Stimulated activated CD4-positive, alpha-beta T cell treated with anti-CD3 and anti-CD28 coated beads, Interleukin-4, amount 100 ng/mL, for 48 hours (primary cell): ENCODE measurements at places on chromosomes 16 and 17.

GRCh38 chr16:83599789-83600462 lies 207.9 kb upstream of the HSBP1 start:
- DNase-seq = no peak

DNA sequence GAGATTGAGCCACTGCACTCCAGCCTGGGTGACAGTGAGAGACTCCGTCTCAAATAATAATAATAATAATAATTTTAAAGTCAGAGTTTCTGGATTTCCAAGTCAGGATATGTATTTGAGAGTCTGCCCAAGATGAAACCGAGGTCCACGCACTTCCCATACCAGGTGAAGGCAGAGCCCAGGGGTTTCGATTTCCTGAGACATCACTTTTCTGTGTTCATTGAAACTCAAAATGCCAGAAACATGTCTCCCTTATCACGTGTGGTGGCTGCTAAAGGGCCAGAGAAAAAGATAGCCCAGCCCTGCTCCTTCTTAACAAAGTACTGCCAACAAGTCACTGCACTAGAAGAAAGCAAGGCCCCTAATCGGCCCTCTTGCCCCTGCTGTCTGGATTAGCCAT lies 9.8 kb upstream of the RNF157 start:
- DNase-seq = no peak

GRCh38 chr16:71369494-71369893 lies 11.0 kb downstream of the CALB2 start:
- DNase-seq = no peak

- no peak for DNase-seq
Measured at GRCh38 chr16:74321356-74321755, 24.7 kb downstream of the PSMD7 start.

GRCh38 chr16:46808997-46809396 lies 22.0 kb downstream of the C16orf87 start:
- no peak for DNase-seq

- DNase-seq = no peak
Measured at GRCh38 chr17:80287806-80288567, 27.3 kb downstream of the RNF213 start.
